ENCODE measurements at places on chromosomes 6 and 20.

- DNase-seq = no peak
These were observed 112.3 kb upstream of the RPS6KA2 start for GRCh38 chr6:166739117-166739975.

DNA sequence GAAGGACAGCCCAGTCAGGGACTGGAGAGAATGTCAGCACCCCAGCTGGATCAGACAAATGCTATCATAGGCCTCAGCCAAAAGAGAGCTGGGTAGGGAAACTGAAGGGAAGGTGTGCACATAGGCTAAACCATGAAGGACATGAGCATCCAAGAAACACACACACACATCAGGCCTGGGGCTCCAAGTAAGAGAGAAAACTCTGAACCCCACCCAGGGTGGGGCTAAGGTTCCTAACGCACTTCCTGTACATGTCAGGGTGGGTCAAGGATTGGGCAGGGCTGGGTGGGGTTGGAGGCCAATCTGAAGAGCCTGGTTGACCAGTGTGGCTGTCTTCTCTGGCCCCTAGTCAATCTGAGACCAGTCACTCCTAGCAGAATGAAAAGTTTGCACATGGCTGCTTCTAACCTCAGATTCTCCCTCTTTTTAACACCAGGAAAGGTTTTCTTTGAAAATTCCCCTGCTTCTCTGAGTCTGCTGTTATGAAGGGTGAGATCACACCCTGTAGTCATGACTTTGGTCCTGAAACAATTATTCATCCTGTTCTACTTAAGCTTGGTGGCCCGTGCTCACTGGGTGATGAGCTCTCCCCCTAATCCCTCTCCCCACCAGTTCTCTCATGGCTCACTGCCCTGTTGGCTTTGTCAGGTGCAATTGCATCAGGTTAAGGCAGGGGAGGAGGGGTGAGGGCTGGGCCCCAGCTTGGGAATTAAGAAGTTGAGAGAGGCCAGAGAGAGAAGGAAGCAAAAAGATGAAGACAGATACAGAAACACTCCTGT is 88.4 kb downstream of the MAFB start:
- no peak for DNase-seq

DNA sequence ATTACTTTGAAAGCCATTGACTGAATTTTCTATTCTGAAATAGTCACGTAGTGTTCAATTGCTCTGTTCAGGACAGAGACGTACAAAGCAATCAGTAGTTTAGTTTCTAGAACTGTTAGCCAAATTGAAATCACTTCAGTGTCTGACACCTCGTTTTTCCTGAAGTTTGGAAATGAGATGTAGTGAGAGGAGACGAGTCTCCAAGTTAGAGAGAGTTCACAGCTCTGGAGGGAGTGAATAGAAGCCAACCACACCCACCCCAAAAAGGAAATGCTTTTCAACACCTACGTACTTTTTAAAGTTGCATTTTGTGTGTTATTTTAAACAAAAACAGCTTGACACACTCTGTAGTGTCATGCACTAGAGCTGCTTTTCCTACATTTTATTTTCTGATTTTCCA is 296.0 kb downstream of the ADGRG6 start:
- no peak for DNase-seq

- DNase-seq = no peak
These were observed 44.3 kb downstream of the TRERF1 start for GRCh38 chr6:42407379-42407778.

All from stimulated activated CD4-positive, alpha-beta T cell treated with anti-CD3 and anti-CD28 coated beads, Interleukin-2, amount 100 ng/mL, for 4 hours (primary cell).